ENCODE measurements at places on chromosomes 7 and 10.

DNA sequence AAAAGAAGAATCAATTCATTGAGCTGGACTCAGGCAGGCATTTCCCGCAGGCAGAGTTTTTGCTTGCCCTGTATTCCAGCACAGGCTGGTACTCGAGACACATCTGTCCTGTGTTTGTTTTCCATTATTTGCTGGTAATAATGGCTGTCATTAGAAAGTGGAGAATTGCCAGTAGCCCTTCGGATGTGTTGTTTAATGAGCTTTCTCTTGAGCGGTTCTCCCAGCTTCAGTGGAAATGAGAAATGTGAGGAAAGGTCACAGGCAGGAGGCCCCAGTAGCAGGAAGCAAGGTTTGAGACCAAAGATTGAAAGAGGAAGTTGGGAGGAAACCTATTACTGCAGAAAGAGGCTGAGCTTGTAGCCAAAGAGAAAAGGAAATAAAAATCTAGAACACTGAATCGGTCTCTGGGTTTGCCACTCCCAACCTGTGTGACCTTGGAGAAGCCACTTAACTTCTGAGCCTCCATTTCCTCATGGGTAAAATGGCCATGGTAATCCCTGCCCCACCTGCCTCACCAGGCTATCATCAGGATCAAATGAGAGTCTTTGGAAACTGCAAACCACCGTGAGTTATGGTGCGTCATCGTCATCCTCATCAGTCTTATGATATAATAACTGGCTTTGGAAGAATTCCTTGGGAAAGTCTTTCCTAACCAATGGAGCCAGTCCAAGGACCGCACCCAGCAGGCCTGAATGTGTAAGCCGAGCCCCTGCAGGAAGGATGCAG lies 67.7 kb downstream of the TACR2 start:
- peak; percentile 76 for DNase-seq

DNA sequence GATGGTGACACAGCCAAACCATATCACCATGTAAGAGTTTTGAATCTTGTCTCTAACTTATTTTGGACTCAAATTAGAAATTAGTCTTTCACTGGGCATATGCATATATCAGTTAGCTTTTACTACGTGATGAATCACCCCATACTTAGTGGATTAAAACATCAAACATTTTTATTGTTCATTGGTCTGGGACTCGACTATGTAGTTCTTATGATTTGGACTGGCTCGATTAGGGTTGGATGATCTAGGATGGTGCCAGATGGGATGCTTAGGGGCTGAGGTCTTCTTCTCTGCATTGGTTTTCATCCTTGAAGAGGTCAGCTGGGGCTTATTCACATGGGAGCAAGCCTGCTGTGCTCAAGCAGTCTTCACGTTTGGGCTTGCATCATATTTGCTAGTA lies 264.9 kb downstream of the EXOC4 start:
- no peak for DNase-seq

DNA sequence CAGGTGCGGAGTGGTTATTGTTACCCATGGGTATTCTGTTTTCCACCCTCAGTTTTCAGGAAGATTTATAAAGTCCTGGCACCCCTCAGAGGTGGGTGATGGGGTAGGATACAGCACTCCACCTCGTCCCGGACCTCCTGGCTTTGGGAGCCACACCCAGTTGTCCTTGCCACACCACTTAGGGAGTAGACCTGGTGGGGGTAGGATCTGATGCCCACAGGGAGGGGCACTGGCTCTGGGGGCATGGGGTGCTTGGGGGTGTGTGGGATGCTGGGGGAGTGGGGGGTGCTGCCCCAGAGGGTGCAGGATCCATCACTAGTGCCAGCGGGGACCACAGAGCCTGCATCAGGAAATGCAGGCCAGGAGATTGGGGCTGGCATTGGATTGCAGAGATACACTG lies 4.5 kb downstream of the ZNF511 start:
- no peak for DNase-seq

DNA sequence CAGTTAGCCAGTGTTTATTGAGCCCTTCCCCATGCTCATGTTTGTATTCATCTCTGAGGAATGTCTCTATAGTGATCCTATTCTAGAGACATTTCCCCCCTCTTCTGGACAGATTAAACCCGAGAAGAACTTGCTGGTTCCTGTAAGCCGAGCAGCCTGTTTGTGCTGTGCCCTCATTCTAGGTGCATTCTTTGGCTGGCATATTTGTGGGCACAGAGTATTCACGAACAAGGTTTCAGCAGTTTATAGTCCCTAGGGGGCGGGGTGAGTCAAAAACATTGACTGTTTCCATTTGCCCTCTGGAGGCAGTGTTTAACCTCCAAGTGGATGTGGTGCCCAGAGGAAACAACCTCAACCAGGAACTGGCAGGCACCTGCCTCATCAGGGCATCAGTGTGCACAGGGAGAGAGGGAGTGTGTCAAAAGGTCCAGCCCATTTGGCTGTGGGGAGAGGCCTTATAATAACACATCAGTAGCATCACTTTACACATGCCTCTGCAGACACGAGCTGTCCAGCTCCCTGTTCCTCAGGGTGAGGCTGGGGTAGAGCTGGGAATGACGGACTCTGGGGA lies 273.3 kb upstream of the LRGUK start:
- no peak for DNase-seq

DNA sequence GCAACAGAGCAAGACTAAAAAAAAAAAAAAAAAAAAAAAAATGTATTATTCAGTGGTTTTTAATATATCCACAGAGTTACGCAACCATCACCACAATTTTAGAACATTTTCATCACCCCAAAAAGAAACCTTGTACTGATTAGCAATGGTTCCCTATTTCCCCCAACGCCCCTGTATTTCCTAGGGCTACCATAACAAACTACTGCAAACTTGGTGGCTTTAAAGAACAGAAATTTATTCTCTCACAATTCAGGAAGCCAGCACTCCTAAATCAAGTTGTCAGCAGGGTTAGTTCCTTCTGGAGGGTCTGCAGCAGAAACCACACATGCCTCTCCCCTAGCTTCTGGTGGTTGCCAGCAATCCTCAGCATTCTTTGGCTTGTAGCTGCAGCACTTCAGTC lies 5.9 kb upstream of the NUP42 start:
- DNase-seq: no peak

DNA sequence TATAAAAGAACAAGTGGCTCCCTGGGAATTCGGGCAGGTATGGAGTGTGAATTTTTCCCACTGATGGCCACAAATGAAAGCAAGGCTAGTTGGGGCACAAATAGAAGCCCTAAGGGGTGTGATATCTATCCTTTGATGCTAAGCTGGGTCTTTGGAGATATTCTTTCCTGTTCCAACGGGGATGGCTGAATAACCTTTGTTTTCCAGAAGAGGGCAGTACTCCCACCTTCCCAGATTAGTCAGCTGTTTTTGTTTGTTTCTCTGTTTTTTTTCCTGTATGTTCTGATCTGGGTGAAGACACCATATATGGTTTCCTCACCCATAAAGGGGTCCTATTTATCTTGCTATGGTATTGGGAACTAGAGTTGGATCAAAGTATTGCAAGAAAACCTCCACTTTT lies 947.7 kb upstream of the SORCS1 start:
- no peak for DNase-seq

DNA sequence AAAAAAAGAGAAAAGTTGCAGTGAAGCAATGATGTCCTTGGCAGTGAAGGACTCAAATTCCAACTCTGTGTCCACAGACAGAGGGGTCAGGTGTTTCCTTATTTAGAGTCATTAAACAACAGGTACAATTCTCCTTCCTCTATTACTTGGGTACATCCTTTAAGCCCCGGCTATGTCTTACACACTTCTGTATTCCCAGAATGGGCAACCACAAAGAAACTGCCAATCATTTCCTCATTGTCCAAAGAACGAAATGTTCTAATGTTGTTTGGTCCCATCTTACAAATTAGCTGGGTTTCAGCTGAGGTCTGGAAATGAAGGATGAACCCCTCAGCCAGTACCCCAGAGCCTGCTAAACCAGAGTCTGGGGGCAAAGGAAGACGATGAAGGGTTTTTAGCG lies 59.5 kb downstream of the GRB10 start:
- no peak for DNase-seq

GRCh38 chr10:93166134-93166533 lies 92.4 kb downstream of the CYP26A1 start:
- no peak for DNase-seq

GRCh38 chr7:41637049-41637448 lies 65.8 kb downstream of the INHBA start:
- DNase-seq: no peak

- DNase-seq: no peak
Measured at GRCh38 chr7:90618876-90619275, 22.8 kb downstream of the CDK14 start.

- no peak for DNase-seq
Measured at GRCh38 chr10:99667108-99667751, 7.9 kb downstream of the ENTPD7 start.

DNA sequence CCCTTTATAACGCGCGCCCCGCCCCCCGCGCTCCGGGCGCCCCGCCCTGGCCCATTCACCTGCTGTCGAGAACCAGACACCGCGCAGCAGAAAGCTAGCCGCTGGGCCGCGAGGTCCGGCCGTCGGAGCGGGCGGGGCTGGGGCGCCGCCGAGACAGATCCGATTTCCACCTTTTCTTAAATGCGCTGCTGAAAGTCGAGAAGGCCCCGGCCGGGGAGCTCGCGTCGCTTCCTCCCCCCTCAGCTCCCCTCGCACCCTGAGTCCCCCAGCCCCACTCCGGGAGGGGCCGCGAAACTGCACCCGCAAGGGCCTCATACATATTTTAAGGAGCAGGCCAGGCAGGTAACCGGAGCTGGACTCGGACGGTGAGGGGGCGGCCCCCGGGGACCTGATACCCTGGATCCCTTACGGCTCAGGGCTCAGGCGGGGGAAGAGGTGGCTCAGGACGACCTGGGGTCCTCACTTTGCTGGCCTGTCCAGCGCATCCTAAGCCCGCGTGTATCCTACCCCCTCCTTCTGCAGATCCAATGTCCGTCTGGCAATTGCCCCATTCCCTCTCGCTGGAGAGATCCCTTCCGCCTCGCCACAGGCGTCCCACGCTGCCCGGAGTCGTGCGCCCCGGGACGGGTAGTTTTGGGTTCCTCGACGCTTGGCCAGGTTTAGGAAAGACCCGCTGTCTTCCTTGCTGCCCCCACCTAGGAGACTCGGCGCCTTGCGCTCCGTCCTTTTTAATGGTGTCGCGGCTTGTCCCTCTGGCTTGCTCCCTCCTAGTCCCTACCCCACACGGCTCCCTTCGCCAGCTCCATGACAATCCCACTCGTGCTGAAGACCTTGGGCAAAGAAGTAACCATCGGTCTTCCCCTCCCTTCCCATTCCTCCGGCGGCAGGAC lies 170.6 kb downstream of the UBE2H start:
- DNase-seq: no peak

- DNase-seq: no peak
Measured at GRCh38 chr10:107741971-107742370, 577.5 kb upstream of the SORCS1 start.

DNA sequence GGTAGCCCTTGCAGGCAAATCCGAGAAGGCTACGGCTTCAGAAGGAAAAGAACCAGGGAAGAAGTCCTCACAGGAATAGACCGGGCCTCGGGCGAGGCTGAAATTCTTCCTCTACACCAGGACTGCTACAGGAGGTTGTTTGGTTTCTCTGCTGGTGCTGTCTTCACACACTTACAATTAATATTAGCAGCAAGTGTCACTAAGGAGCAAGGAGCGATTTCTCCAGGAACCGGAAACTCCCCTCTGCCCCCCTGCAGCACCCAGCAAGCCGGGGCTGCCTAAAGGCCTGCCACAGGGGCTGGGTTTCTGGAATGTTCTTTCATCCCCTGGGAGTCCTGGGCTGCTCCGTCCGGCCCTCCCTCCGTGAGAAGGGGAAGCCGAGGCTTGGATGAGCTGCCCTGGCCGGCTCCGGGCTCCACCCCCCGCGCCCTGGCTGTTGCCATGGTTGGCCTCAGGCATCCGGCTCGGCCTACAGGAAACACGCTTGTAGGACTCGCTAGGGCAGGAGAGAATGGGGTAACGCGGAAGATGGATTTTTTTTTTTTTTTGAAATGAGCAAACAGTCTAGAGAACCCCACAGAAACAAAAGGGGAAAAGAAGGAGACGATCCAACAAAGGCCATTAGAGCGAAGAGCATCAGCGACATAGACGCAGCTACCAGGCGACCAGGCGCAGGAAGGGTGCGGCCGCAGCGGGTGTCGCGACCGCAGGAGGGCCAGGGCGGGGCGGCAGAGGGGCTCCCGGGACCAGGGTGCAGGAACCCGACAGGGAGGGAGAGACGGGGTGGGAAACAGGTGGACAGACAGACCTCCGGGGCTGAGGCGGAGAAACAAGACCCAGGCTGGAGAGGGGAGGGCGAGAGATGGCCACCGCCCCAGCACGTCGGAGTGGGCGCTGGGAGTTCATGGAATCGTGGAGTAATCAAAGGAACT lies 33.0 kb downstream of the EN2 start:
- peak; percentile 78 for DNase-seq
